Heart left ventricle (tissue), 16 donors: ENCODE measurements at places on chromosomes 6 and 20. TPM values are rescaled to one million over a fixed set of nuclear protein-coding genes. Genes with fewer than 3 reads are reported as not detected.

Gene TULP1
- total RNA-seq, result not detected

Gene ULBP2
- total RNA-seq, result 0.85 TPM

DNA sequence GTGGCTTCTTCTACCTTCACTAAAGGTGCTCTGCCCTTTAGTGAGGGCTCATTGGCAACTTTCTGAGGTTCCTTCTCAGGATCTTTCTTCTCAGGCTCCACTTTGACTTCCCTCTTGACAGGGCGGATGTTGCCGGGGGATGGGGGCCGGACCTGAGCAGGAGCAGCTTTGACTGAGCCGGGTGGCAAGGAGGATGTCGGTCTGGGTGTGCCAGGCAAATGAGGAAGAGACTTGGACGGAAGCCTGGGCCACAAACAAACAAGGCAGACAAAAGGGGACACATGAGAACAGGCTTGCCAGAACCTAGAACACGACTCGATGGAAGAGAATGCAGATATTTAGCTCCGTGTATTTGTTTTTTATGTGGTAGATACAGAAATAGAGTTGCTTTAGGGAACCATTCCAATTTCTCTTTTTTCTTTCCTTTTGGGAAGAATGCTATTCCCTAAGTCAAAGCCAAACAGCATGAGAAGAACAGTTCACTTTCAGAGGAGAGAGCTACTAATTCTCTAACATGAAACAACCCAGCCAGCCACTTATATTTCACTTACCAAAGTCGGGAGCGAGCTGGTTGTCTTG is 76.2 kb upstream of the BCLAF1 start:
- peak; percentile 62 for DNase-seq

DNA sequence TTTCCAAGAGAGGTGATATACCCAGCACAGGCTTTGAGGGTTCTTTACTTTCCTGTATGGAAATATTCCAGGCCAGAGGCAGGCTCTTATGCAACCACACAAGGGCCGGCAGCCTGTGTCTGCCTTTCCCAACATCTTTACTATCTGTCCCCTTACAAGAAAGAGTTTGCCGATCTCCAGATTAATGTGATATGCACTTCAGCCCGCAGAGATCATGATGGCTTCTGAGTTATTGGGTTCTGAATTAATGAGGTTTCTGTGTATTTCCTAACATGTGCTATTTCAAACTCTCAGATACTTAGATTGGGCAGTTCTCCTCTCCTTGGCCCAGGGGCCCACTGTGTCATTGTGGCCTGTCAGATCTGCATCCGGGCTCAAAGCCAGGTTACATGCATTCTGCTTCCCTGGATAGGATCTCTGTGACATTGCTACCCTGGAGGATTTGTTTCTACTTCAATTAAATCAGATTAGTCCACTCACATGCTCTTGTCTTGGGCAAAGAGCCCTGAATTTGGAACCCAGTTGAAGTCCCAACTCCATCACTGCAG is 56.6 kb downstream of the TGM2 start:
- peak; percentile 80 for DNase-seq

Gene CST2
- total RNA-seq, result 0.56 TPM

Gene ASIP
- total RNA-seq, result 14.1 TPM

Gene LY6G6C
- not detected for total RNA-seq

GRCh38 chr6:12767016-12767415 is 50.4 kb downstream of the PHACTR1 start:
- no peak for DNase-seq

GRCh38 chr20:4512891-4513550 is 208.7 kb upstream of the PRND start:
- DNase-seq, result no peak

DNA sequence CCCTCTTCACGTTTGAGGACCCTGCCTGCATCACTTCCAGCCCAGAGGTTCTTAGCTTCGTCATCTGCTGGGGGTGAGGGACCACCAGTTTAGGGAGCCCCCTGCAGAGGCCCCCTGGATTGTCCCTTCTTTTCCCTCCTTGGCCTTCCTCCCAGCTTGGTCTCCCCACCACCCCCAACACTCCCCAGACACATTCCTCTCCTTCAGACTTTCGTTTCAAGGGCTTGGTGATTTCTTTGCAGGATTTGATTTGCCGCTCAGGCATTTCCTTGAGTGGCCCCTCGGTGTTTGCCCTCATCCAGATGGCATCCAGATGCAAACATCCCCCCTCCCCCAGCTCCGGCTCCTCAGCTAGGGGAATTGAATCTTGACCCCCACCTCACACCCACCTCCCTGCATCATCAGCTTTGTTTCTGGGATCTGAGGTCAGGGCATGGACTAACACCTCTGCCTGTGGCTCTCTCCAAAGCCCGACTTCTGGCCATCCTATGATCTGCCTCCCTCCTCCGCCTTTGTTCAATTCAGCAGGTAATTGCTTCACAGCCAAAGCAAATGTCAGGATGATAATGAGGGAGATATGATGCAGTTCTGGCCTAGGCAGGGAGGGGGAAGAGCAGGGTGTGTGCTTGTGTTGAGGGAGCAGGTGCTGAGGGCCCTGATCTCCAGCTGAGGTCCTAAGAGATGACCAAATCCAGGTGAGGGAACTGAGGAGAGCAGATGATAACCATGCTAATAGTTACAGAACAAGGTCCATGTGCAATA is 141.5 kb downstream of the VEGFA start:
- DNase-seq, result no peak

- no peak for DNase-seq
Observed at GRCh38 chr6:36266913-36267644, 2.8 kb upstream of the PNPLA1 start.

DNA sequence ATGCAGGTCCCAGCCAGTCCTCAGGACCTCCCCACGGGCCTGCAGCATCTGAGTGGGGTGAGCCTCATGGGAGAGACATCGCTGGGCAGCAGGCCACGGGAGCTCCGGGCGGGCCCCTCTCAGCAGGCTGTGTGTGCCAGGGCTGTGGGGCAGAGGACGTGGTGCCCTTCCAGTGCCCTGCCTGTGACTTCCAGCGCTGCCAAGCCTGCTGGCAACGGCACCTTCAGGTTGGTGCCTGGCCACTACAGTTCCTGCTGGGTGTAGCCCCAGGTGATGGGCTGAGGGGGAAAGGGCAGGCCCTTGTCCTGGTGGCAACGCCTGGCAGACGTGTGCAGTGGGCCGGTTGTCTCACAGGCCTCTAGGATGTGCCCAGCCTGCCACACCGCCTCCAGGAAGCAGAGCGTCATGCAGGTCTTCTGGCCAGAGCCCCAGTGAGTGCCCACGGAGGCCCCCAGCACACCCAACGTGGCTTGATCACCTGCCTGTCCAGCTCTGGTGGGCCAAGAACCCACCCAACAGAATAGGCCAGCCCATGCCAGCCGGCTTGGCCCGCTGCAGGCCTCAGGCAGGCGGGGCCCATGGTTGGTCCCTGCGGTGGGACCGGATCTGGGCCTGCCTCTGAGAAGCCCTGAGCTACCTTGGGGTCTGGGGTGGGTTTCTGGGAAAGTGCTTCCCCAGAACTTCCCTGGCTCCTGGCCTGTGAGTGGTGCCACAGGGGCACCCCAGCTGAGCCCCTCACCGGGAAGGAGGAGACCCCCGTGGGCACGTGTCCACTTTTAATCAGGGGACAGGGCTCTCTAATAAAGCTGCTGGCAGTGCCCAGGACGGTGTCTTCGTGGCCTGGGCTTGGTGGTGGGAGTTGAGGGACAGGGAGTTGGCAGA is 787 bp upstream of the TNFRSF6B start:
- DNase-seq, result peak; percentile 90

Gene IPCEF1
- 1.9 TPM for total RNA-seq

Gene KCNG1
- total RNA-seq, result 0.28 TPM
